ENCODE measurements at places on chromosomes 13 and 19.
A peak's percentile ranks its signal among the peaks of the same experiment; 100 is the strongest.

- no peak for DNase-seq
Measured at GRCh38 chr13:104567114-104567513, 1500.9 kb upstream of the SLC10A2 start.

DNA sequence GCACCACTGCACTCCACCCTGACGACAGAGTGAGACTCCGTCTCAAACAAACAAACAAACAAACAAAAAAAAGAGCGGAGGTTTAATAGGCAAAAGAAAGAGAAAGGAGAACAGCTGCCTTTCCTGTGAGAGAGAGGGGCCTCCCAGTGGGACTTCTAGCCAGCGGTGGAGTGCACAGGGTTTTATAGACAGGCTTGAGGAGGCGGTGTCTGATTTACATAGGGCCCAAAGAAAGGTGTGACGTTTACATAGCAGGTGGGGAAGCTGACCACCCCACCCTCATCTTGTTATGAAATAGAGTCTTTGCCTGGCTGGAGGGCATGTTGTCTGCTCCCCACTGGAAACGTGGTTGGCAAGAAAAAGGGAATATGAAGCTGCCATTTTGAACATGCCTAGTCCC, 106.0 kb upstream of the CSNK1A1L start:
- DNase-seq: no peak

DNA sequence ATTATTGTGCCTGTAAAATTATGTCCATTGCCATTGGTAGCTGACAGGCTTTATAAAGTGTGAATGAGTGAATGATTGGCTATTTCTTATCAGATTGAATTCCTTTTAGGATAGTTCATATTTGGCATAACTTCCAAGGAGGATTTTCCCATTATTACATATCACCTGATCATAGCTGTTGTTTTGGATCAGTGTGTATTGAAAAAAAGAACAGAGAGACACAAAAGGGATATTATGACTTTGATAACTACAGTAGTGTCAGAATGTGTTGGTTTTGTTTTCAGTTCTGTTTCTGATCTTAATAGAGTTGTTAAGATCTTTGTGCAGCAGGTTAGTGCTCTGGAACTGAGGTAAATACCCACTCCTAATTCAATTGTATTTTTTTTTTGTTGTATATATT, 103.8 kb downstream of the LRCH1 start:
- no peak for DNase-seq

DNA sequence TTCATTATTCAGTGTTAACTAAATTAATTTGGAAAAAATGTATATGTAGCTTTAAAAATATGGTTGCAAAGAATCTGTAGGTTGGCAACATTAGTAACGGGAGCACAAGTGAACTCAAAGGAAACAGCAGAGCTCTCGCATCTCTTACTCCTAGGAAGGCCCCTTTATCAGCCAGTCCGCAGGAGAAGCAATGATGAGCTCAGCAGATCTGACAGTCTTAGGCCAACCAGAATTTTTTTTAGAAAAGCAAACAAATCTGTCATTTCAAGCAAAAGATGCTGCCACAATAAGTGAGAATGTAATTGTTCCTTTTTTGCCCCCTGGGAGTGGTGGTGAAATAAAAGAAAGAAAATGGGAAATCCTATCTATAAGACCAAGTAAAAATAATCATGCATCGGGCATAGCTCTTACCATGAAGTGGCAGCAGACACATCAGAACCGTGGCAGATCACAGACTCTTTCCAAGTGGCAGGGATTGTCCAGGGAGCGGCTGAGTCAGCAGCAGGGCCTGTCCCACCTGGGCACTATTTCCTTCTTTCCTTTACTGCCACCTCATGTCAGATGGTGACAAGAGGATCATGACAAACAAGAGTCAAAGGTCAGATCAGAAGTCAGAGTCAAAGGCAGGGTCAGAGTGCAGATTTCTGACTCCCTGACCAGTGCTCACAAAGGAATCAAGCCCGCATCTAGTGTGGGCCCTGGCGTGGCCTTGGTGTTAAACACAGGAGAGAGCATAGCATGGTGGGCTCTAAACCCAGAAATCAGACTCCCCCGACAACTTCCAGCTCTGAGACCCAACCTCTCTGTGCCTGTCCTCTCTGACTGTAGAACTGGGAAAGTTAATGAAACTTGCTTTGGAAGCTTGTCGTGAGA, 84.0 kb upstream of the MTIF3 start:
- DNase-seq: no peak

DNA sequence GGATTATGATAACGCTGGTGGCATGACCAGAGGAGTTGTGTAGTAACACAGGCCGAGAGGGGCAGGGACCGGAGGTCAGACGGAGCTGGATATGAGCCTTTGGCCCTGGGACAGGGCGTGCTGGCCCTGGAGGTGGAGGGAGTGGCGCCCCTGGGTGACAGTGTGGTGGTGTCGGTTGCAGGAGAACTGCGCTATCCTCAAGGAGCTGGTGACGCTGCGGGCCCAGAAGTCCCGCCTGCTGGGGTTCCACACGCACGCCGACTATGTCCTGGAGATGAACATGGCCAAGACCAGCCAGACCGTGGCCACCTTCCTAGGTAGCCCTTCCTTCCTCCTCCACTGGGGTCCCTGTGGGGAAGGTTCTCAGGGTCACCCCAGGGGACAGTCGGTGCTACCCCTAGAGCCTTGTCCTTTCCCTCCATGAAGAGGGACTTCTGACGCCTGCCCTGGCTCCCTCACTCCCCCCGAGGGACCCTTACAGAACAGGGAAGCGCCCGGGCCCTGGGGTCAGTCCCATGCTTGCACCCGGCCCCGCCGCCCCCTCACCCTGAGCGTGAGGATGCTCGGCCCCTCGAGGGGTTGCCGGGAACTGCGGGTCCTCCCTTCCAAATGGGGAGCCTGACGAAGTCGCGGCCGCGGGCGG, 12.8 kb upstream of the ZNF554 start:
- DNase-seq: no peak

GRCh38 chr19:1102407-1103131, 1.2 kb upstream of the GPX4 start:
- DNase-seq: peak; percentile 99

DNA sequence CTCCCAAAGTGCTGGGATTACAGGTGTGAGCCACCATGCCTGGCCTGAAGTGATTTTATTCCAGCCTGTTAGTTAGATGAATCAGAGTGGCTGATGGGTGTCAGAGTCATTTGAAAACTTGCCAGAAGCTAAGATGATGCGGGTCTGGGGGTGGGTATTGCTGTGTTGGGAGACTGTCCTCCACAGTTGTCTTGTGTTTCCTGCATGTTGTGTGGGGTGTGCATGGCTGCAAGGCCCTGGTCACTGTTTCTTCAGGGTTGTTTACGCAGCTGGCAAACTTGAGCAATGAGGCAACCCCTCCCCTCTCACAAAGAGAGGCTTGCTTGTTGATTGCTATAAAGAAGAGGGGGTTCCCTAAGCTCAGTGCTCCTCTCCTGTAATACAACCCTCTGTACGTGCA, 71.8 kb downstream of the TRPM4 start:
- no peak for DNase-seq

DNA sequence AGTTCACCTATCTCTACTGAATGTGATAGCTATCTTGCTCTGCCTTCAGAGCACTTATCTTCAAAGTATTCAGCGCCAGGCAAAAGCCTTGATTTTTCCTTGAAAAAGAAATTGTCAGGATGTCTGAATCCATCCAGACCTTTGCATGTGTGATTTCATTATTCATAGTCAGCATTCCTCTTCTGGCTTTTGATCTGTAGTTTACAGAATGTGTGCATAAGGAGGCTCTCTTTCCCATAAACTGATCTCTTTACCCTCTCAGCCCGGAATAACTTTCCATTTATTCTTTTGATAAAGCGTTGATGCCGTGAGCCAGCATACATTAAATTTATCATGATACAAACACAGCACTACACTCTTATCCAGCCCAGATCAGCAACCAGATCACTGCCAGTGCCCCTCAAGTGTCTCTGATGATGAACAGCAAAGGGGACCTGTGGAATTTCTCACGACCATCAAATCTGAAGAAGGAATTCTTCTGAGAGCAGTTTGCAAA, 130.8 kb downstream of the DNAJC15 start:
- DNase-seq: no peak

DNA sequence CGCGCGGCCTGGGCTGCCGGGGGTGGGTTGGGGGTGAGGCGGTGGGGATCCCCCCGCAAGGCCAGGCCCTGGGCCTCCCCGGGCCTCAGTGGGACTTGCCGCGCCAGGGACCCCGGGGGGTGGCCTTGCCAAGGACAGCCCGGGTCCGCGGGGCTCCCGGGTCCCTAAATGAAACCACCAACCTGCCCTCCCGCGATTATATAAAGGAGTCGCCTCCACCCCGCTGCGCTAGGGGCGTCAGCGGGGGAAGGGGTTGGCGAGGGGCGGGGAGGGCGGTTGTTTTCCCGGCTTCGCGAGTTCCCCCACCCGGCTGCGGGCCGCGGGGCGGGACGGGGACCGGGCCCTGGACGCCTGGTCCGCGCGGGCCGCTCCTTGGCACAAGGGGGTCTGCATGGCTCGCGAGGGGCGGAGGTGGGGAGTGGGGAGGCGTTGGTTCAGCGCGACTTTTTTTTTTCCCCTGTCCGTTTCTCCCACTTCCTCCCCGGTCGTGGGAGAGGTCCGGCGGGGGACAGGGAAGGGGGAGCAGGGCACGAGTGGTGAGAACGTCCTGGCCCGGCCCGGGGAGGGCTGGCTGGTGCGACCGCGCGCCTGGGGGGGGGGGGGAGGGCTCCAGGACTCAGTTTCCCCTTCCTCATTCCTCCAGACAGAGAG, 822 bp upstream of the ZBTB7A start:
- no peak for DNase-seq

GRCh38 chr19:1884291-1884718, 991 bp downstream of the ABHD17A start:
- no peak for DNase-seq

DNA sequence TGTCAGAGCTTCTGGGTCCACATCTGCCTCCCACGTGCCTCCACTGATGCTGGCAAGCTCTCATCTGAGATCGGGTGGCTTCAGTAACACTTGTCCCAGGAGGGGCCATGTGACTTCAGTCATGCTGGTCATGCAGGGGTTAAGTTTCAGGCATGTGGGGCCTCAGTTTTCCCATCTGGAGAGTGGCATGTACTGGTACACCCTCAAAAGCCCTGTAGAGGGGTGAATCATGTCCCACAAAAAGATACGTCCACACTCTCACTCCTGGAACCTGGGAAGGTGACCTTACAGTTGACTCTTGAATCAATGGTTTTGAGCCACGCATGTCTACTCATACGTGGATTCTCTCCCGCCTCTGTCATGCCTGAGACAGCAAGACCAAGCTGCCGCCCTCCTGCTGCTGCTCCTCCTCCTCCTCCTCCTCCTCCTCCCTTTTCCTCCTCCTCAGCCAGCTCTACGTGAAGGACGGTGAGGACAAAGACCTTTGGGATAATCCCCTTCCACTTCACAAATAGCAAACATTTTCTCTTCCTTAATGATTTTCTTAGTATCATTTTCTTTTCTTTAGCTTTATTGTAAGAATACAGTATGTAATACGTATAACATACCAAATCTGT, 53.7 kb downstream of the COMP start:
- DNase-seq: no peak

DNA sequence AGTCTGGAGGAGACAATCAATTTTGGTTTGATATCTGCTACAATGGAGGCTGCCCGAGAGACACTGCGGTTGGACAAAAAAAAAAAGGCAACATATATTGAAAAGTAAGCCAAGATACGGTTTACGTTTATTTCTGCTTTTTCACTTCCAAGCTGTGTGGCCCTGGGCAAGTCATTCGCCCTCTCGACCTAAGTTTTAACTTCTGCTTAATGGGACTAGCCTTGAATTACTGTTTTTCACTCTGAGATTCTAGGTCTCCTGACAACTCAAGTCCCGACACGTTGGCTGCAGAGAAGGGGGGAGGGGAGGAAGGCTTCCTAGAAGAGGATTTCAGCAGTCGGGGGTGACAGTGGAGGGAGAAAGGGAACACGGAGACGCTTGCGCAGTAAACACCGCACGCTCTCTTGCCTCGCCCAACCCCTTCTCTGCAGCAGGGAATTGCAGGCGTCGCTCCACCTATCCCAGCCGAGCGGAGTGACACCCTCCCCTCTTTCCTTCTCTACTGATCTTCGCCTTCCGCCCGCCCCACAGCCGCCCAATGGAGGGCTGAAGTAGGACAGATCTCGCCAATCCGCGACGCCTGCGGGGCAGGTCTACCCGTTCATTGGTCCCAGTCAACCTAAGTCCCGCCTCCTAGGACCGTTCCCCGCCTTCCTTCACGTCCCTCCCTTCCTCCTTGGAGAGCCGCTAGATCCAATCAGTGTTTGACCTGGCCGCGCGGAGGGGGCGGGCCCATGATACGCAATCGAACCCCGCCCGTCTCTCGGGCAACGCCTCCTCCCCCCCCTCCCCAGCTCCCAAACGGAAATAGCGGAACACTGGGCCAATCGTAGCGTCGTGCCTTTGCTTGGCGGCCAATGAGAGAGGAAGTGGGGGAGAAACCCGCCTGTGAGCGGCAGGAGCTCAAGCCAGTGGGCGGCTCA, 533 bp upstream of the AP2A1 start:
- peak; percentile 100 for DNase-seq

DNA sequence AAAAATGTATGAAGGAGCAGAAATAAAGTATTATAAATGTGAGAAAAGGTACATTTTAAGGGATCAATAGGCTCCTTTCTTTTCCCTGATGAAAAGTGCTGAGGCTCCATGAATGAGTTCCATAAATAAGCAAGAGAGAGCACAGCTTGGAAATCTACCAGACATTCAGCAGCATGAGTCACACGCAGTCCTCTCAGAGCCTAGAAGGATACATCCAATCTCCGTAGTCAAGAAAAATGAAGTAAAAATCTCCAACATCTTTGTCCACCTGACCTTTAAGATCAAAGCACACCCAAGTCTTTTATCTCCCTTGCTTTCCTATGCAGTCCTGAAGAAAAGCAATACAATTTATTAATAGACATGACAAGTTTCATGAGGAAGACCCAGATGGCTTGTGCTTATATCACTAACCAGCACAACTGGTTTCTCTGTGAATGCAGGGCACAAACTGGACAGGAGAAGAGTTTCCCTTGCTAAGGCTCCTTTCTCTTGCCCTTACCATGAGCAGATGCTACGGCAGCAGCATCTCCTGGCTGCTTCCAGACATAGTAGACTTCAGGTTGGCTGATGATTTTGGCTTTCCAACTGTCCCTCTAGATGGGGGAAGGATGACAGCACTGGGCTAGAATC, 730.8 kb downstream of the EFNB2 start:
- DNase-seq: peak; percentile 5

GRCh38 chr13:106709522-106709921, 141.6 kb upstream of the ARGLU1 start:
- DNase-seq: no peak

DNA sequence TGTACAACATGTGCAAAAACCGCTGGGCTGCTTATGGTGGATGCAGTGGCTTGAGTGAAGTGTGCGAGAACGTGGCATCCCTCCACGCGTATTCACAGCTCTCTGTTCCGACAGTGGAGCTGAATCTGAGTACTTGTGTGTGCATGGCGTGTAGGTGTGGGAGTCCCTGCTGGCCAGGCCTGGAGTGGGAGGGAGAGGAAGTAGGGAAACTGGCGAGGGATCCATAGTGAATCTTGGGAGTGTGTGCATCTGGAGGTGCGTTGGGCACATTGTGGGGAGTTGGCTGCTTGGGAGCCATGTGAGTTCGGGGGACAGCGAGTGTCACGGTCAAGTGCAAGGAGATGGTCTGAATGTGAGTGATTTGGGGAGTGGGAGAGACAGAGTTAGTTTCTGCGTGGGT, 2.4 kb downstream of the KLC3 start:
- no peak for DNase-seq

All from AG09309 (cell line).